ENCODE measurements at places on chromosomes 3 and 15.

- no peak for DNase-seq
These were observed 3.9 kb upstream of the BNC1 start for GRCh38 chr15:83288381-83288801.

- no peak for DNase-seq
These were observed 84.5 kb downstream of the TRAK1 start for GRCh38 chr3:42175386-42176240.

DNA sequence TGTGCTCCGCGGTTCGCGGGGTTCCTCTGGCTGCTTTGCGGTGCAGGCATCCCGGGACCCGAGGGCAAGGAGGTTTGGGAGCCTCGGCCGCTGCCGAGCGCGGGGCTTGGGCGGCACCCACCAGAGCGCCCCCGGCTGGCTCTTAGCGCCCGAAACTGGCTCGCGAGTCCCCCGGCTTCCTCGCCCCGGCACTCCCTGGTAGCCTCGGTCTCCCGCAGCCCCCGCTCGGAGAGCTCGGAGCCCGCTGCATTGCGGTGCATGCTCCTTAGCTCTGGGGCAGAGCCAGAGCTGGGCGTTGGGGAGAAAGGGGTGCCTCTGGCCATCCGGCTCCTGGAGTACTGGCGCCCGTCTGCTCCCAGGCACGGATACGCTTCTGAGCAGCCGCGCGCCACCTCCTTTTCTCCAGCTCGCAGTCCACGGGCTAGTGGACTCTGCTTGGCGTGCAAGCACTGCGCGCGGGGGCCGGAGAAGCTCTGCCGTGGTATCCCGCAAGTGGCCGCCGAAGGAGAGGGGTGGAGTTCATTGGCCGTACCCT lies 753 bp downstream of the EPHB1 start:
- no peak for DNase-seq

- no peak for DNase-seq
These were observed 260.9 kb upstream of the HES1 start for GRCh38 chr3:193874997-193875593.

DNA sequence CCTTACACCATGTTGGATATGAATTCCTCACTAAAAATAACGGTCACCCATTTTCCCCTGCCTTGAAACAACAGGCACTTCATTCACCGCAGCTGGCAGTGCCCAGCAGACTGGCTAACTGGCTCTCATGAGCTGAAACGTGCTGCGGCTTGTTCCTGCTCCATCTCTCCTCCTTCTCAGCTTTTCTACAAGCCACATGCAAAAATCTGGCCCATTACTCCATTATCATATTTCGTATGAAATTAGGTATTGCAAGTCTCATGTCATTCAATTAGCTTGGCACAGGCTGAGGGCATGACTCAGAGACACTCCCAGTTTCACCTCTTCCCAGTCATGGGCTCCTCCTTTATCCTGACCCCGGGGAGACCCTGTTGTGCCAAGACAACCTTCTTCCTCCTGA lies 60.0 kb downstream of the MAGEF1 start:
- DNase-seq, result no peak

- peak; percentile 93 for DNase-seq
These were observed 8.4 kb downstream of the MFGE8 start for GRCh38 chr15:88904624-88905327.

DNA sequence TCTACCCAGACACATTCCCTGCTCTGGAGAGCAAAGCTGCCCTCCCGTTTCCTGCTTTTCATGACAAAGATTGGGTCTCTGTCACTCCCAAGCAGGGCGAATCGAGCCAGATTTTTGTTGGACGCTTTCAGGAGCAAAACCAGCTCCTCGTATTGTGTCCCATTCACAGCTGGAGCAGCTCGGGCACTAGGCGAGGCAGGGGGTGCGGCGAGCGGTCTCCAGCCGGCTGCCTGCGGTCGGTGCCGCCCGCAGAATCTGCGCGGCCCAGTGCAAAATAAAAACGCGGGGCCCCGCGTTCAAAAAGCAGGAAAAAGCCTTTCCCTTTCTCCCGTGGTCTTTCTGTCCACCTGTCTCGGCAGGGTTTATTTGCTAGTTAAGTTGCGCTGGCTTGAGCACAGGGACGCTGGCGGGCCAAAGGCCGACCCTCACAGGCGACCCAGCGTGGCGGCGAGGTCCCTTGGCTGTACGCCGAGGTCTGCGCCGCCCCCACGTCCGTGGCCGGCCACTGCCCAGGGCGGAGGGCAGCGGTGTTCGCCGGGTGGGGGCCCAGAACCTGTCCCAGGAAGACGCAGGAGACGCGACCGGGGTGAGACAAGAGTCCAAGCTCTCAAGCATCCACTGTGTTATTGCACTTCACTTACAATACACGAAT lies 71.2 kb downstream of the CYP19A1 start:
- no peak for DNase-seq

- DNase-seq, result no peak
These were observed 73.1 kb downstream of the USF3 start for GRCh38 chr3:113623324-113623723.

GRCh38 chr3:112848196-112848595 lies 1.5 kb upstream of the CD200R1L start:
- DNase-seq, result no peak

DNA sequence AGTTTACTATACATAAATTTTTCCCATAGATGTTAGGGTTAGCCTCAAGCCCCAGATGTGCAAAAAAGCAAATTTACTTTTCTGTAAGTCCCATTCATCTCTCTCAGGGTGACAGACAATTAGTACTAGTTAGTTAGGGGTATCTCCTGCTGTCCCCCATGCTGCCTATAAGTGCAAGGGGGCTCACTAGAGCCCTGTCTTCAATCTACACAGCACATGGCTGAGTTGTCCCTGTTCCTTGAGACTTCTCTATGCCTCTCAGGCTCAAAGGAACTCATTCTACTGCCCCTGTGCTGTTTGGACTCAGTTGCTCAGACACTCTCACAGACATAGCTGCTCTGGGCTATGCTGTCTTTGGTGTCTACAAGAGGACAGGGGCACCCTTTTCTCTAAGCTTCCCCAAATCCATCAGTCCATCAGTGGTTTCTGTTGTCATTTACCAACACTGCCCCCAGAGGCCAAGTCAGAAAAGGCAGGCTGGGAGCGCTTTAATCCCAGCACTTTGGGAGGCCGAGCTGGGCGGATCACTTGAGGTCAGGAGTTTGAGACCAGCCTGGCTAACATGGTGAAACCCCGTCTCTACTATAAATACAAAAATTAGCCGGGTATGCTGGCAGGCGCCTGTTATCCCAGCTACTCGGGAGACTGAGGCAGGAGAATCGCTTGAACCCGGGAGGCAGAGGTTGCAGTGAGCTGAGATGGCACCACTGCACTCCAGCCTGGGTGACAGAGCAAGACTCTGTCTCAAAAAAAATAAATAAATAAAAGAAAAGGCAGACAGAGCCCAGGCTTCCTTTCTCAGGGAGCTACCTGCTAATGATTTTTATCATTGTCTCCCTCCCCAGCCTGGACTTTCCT lies 31.4 kb upstream of the PRTG start:
- peak; percentile 7 for DNase-seq

- no peak for DNase-seq
These were observed 2.0 kb upstream of the CLDN16 start for GRCh38 chr3:190385731-190386688.

- DNase-seq, result no peak
These were observed 72.6 kb downstream of the C3orf38 start for GRCh38 chr3:88222343-88222742.

DNA sequence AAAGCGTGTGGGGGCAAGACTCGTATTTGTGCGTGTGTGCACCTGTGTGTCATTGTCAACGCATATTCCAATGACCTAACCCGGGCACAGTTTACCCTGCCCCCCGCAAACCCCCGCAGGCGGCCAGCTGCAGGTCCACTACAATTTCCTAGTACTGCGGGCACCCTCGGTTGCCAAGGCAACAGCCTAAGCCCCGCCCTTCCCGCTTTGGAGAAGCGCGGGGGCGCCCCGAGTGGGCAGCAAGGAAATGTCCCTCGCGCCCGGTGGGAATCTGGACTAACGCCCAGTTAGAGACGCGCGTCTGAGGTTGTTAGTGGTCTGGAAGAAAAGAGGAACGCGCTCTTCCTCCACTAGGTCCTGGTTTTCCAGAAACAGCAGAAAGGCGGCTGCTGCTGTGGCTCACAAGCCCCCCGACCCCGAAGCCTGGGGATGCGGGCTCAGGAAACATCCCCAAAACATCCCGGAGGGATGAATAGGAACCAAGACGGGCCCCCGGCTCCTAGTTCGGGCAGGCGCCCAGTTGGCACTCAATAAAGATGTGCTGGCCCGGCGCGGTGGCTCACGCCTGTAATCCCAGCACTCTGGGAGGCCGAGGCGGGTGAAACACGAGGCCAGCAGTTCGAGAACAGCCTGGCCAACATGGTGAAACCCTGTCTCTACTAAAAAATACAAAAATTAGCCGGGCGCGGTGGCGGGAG lies 1.1 kb downstream of the ABHD14A start:
- no peak for DNase-seq

DNA sequence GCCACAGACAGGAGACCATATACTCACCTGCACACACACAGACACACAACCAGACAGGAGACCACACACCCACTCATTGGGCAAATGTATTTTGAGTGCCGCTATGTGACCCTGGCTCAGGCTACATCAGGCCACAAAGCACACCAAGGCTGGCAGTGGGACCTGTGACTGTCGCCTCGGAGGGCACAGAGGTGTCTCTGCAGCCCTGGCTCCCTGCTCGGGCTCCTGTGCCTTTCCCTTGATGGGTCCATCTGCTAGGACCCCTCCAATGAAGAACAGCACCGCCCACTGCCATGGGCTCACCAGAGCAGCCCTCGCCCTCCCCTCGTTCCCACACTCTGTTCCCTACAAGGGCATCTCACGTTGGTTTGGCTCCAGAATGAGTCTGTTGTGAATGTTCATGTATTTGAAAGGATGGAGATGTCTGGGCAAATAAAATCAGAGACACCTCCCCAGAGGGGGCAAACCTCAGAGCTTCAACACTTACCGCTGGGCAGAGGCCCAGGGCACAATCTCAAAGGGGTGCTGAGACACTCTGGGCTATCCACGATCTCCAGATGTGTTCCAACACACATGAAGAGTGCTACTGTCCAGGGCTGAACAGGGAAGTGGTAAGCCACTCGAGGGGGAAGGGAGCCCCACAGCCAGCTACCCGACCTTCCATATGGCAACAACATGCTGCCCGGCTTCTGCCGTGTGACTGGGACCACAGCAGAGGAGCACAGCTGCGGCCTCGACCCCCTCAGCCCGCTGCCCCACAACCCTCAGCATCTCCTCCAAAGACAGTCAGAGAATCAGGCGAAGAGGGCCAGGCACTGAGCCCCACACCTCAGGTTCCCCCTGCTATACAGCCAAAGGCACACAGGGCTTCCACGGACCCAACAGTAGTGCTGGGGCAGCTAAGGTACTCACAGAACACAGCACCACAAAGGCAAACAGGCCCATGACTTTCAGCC lies 74.9 kb downstream of the OCA2 start:
- DNase-seq, result no peak

DNA sequence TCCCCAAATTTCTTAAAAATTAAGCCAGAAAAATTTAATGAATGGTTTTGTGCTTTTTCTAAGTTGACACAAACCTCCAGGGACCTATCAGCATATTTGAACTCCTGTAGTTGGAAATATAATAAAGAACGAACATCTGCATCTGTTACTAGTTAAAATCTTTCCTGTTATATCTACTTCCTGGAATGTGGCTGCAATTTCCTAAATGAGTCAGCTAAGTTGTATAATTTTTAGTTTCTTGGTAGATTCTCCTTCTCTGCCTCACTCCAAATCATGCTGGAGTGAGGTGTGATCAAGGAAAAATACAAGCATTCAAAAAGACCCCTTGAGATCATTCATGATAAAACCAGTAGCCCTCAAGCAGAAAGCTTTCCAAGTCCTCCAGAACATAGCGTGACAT lies 106.2 kb upstream of the MCTP2 start:
- no peak for DNase-seq

DNA sequence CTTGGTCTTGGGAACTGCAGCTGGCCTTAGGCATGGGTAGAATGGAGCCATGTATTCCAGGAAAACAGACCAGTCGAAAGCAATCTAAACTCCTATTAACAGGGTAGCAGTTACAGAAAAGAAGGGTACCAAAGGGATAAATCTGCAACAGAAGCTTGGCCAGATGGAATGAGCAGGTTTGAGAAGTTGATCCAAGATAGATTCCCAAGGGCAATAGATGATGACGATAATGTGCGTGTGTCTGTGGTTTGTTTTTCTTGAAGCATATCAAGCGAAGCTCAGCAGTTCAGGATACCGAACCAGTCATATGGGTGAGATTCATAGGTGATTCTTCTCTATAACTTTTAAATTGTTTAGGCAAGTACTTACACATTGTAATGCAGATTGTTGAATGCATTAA lies 203.8 kb upstream of the SEMA6D start:
- DNase-seq, result no peak

All from stimulated activated CD8-positive, alpha-beta memory T cell treated with anti-CD3 and anti-CD28 coated beads, Interleukin-15, amount 100 ng/mL, for 1 hour (primary cell).